ENCODE measurements at places on chromosomes 6 and 20.

GRCh38 chr20:407953-408842 is at the start of gene RBCK1:
Gene RBCK1 (plus strand): TSS chr20:408299. CDS start chr20:408758, 459 bp downstream.
- DNase-seq, result peak; percentile 60

DNA sequence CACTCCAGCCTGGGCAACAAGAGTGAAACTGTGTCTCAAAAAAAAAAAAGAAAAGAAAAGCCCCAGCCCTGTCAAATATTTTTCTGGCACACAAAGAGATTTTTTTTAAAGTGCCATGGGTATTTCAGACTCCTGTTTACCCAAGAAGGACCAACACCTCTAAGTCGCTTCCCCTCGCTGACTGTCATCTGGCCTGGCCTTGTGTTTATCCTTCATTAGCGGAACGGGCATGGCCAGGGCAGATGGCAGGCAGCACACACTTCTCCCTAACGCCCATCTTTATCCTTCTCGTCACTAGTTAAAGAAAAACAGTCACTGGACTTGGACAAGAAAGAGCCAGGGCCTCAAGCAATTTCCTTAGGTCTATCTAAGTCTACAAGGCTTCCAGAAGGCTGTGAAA is 7.3 kb upstream of the CBFA2T2 start:
- no peak for DNase-seq

DNA sequence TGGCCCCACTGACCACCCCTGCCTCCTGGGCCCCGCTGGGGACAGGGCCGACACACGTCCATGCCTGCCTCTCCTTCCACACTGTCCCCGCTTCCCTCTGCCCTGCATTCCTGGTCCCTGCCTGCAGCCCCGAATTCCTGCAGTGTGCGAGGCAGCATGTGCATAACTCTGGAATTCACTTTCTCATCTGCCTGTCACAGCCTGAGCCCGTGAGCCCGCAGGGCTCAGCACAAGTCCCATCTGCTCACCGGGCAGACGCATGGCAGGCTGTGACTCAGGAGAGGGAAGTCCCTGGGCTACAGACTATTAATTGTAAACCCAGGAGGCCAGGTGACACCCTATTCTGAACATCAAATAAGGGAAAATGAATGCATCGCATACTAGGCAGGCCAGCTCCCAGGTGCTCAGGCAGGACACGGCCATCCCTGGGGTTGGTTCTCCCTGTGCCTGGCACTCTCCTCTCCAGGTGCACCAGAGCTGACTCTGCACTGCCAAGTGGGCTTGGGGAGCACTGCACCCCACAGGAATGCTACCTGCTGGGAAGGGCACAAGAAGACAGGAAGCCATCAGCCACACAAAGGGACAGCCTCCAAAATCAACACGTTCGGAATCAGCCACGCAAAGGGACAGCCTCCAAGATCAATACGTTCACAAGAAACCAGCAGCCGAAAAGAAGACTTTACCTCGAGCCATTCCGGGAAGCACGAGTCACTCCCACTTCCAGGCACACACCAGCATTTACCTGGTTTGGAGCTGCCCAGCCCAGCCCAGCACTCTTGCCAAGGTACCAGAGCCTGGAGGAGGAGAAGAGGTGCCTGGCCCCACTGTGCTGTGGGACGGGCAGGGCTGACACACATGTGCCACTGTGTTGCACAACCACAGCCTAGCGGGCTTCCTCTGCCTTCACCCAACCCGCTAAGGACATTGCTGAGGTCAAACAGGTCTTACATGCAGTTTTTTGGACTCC is 65.9 kb downstream of the DLL1 start:
- no peak for DNase-seq

GRCh38 chr20:56592211-56592610 is 36.9 kb upstream of the TFAP2C start:
- no peak for DNase-seq

GRCh38 chr20:16028923-16029322 is 544.3 kb downstream of the KIF16B start:
- DNase-seq, result no peak

DNA sequence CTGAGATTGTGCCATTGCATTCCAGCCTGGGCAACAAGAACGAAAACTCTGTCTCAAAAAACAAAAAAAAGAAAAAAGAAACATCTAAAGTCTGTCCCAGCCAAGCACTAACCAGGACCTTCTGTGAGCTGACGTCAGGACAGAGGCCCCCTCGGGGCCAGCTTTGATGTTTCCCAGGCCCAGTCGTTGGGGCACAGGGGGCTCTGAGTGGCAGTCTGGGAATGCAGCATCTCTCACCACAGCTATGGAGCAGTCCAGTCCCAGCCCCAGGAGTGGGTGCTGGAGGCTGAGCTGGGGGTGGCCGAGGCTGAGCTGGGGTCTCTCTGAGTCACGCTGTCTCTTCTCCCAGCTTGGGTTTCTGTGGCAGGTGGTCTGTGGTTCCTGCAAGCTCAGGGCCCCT is 46.0 kb upstream of the SRF start:
- peak; percentile 51 for DNase-seq

GRCh38 chr6:90274451-90275030 is 22.1 kb downstream of the BACH2 start:
- DNase-seq, result no peak

DNA sequence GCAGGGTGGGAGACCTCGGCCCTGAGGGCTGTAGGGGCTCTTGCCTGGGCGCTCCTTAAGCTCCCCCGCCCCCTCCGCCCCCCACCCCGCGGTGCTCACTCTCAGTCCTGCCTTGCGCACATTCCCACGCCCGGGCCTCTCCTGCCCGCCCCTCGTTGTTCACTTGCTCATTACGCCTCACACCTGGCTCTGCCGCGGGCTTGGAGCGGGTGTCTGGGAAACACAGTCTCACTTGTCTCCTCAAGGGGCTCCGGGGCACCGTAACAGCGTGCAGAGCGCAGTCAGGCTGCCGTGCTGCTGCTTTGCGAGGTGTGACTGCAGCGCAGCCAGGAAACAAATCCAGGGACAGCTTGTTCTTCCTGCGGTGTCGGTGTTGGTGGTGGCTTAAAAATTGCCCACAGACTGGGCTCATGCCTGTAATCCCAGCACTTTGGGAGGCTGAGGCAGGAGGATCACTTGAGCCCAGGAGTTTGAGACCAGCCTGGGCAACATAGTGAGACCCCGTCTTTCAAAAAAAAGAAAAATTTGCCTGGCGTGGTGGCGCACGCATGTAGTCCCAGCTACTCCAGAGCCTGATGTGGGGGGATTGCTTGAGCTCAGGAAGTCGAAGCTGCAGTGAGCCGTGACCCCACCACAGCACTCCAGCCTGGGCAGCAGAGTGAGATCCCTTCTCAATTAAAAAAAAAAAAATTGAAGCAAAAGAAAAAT is 4.6 kb downstream of the NPBWR2 start:
- DNase-seq, result no peak

DNA sequence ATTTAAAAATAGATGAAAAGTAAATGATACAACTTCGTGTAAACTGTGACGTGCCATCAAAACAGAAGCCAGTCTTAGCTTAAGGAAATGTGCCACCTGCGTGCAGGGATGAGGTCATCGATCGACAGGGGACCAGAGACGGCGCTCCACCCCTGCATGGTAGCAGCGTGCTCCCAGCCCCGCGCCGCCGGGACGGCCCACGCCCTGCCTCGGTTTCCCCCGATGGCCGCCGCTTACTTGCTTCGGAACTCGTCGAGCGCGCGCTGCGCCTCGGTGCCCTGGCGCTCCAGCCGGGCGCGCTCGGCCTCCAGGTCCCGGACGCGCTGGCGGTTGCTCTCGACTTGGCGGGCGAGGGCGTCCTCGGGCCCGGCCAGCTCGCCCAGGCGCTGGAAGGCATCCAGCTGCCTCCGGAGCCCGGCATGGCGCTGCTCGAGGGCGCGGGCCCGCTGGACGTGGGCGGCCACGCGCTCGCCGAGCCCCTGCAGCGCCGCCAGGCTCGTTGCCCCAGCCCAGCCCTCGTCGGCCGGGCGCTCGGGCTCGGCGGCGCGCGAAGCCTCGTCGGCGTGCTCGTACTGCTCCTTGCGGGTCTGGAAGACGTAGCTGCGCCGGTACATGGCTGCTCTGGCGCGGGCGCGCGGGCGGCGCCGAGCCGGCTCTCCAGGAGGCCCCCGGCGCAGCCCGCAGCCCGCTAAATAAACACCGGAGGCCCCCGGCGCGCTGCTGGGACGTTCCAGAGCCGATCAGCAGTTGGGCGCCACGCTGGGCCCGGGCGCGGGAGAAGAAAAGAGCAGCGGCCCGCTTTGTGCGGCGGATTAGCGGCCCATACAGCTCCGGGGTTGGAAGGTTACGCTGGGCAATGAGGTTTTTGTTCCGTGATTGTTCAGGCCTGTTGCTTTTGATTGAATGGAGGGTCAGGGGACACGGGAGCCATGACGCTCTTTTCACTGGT is at the start of gene BFSP1:
BFSP1 (minus strand) TSS at position 664 of the 949 bp plus-strand sequence; CDS start at position 614, 50 bp downstream.
- peak; percentile 39 for DNase-seq

- DNase-seq, result peak; percentile 98
These were observed 43.7 kb upstream of the HFE start for GRCh38 chr6:26043384-26044139.

DNA sequence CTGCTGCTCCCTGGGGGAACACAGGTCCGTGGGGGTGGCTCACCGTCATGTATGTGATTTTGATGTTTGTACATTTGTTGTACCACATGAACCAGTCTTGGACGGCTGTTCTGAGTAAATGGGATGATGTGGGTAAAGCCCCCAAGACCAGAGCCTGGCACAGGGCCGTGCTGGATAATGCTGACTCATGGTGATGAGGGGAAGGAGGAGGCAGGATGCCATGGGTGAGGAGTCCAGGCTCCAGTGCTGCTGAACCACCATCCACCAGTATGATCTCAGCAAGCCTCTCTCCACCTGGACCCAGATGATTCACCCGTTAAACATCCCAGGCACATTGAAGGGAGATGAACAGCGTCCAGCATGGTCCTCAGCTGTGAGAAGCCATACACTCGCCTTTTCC is 9.6 kb upstream of the APCDD1L start:
- no peak for DNase-seq

- DNase-seq, result peak; percentile 94
These were observed 128.8 kb downstream of the FOXO3 start for GRCh38 chr6:108689272-108690161.

DNA sequence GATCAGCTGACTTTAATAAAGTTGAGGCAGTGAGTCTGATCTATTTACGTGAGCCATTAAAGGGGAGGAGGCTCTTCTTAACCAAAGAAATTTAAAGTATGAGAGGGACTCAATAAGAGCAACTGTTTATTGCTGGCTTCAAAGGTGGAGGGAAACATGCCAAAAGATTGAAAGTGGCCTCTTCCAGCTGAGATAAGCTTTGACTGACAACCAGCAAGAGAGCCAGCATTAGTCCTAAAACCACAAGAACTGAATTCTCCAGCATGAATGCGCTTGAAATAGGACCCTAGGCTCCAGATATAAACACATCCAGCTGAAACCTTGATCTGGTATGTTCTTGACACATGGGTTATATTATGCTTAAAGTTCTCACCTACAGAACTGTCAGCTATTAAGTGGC is 123.1 kb upstream of the GJE1 start:
- DNase-seq, result no peak

- DNase-seq, result no peak
These were observed 3.9 kb downstream of the TXLNB start for GRCh38 chr6:139287868-139288267.

- no peak for DNase-seq
These were observed 3.8 kb upstream of the AFG1L start for GRCh38 chr6:108291091-108291490.

DNA sequence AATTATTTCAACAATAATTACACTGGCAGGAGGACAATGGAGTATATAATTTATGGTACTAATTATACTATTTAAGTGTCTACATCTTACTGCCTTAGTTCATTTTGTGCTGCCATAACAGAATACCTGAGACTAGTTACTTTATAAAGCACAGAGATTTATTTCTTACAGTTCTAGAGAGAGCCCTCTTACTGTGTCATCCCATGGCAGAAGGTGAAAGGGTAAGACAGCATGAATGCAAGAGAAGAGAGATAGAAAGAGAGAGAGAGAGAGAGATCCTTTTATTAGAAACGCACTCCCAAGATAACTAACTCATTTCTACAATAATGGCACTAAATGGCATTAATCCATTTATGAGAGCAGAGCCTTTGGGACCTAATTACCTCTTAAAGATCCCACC is 314.7 kb downstream of the EPM2A start:
- DNase-seq, result no peak

- DNase-seq, result peak; percentile 49
These were observed 159.5 kb downstream of the SOD2 start for GRCh38 chr6:159533568-159533967.

DNA sequence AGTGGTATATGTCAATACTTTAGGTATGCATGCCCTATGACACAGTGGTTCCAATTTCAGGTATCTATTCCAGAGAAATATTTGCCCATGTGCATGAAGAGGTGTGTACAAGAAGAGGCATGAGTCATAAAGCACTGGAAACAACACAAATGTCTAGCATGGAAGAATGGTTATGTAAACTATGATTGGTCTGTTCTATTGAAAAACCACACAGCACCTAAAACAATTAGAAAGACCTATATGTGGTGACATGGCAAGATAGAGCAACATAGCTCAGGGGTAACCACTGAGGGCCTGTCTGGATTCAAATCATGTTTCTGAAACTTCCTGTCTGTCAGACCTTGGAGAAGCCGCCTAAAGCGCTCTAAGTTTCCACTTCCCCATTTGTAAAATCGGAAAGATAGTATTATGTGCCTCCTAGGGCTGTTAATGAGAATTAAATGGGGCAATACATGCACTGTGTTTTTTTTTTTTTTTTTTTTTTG is 76.0 kb upstream of the SHLD1 start:
- no peak for DNase-seq

DNA sequence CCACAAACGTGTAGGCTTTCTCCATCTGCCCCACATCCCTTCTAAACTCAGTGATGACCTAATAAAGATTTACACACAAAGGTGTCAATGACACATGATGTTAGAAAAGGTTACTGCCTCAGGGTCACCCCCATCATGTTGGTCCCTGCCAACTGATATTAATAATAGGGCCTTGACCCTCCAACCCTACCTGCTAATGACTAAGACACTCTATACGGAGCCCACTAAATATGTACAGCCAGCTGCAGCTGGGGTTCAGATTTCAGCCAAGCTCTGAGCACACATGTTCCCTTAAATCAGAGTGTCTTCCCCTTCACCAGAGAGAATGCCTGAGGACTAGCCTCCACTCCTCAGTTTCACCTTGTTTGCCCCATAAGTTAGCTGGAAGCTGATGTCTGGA is 67.4 kb upstream of the SNRPB2 start:
- DNase-seq, result no peak

DNA sequence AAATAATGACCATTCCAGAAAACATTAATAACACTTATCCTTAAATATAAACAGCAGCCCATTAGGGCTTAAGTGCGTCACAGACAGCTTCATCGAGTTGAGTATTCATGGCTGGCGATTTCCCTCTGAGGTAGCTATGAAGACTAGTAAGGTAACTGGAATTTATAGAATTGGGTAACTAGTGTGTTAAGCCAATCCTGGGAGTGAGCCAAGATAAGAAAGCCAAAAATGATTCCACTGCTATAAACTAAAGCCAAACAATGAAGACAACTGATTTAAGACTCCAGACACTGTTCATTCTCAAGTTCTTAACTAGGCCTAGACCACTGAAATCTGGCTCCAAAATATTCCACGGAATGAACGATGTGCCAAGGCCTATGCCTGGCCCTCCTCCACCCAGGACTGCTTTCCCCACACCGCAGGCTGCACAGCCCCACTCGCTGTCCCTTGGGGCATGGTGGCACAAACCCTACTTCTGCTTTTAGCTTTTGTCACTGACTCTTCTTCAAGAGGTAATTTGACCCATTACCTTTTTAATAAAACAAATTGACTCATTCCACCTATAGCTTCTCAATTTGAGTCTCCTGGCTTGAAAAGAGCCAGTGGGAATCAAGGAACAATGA is 66.0 kb downstream of the BLOC1S5 start:
- DNase-seq, result peak; percentile 38

Measured in fibroblast of the conjunctiva (primary cell).